ENCODE measurements at places on chromosomes 12 and 14.

- DNase-seq = no peak
Measured at GRCh38 chr14:57392830-57393229, 2.4 kb downstream of the NAA30 start.

GRCh38 chr12:8912914-8913313 is 1.4 kb upstream of the PHC1 start:
- no peak for DNase-seq

- DNase-seq = no peak
Measured at GRCh38 chr12:79959484-79959883, 24.6 kb upstream of the PPP1R12A start.

GRCh38 chr14:91706996-91707395 is 24.9 kb downstream of the CATSPERB start:
- no peak for DNase-seq

DNA sequence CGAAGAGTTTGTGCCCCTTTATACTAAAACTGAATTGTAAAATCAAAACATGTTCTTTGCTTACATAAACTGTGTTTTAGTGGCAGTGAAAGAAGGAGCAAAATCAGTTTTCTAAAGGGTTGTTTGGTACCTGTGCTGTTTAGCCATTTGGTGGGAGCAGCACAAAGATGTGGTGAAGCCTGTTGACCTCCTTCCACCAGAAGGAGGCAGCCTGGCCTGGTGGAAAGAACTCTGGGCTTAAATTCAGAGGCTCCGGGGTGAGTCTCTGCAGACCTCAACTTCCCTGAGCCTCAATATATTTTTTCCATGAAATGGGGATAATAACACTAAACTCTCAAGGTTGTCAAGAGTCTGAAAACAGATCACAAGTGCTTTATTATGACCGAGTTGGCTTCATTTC is 502.5 kb downstream of the VRK1 start:
- no peak for DNase-seq

GRCh38 chr12:104637604-104638003 is 180.9 kb downstream of the CHST11 start:
- DNase-seq = no peak

- DNase-seq = no peak
Measured at GRCh38 chr14:73740618-73741326, 26.6 kb upstream of the PNMA1 start.

DNA sequence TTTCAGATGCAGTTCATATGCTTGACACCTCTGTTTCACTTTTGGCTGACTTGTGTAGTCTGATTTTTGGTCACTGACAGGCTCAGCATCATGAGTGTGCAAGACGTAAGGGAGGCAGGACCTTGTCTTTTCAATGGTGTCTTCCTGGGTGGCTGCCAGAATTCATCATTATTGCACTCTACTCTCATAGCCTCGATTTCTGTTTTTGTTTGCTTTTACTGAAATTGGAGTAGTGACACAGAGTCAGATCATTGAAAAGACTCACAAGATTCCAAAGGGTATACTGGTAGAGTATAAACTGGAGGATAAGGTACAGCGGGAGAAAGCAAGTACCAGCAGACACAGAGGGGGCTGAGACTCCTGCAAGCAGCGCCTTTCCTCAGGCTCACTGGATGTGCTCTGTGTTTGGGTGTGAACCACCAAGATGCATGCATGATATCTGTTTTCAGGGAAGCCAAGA is 126.3 kb upstream of the FGD4 start:
- DNase-seq = no peak

DNA sequence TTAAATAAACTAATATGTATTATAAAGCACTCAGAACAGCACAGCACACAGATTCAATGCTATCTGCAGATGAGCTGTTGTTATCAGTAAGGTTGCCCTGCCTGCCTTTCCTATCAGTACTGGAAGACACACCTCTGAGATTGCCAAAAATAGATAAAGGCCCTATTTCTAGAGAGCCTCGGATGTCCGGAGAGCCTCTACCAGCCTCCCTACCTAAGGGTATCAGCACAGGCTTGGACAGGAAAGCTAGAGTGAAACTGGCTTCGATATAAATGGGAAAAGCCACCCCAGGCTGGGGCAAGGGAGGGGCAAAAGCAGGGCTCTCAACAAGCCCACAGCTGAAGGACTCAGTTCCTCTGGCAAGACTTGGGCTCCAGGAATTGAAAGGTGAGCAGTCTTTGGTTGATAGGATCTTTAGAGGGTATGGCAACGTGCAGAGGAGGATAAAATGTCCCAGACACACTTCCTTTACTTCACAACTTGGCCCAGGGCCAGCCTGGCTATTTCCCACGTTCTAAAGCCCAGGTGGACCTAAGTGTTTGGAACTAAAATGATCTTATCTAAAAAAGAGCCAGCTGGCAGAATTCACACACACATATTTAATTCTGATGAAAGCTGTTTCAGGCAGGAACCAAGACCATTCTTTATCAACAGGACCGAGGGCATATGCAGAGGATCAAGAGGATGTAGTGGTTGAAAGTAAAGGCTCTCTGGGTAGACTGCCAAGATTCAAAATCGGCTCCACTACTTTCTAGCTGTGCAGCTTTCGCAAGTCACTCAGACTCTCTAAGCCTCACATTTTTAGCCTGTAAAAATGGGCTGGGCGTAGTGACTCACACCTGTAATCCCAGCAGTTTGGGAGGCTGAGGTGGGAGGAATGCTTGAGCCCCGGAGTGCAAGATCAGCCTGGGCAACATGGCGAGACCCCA is 37.8 kb upstream of the ITPR2 start:
- no peak for DNase-seq

DNA sequence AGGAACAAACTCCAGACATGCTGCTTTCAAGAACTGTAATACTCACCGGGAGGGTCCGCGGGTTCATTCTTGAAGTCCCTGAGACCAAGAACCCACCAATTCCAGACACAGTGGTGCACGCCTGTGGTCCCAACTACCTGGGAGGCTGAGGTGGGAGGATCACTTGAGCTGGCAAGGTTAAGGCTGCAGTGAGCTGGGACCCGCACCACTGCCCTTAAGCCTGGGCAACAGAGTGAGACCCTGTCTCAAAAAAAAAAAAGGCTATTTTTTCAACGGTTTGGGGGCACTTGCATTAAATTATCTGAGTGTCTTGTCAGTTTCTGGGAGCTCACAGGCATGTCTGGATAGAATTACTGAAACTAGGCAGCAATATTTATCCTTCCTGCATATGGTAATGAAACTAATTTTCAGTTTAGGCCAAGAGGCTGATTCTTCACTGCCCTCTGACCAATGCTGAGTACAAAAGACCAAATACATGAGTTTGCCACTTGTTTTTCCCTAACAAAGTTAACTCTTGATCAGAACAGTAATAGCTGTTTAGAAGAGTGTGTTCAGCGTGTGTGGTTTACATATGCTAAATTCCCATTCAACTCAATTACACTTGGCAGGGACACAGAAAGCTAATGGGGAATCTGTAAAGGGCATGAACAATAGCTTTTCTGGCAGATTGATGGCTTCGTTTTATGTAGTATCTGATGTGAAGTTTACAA is 65.8 kb upstream of the RASSF3 start:
- no peak for DNase-seq

- no peak for DNase-seq
Measured at GRCh38 chr14:65502676-65503124, 90.2 kb downstream of the FUT8 start.

Measured in AG09309 (cell line).